Tongue (tissue), 3 donors: ENCODE measurements at places on chromosomes 6 and 20. TPM values are rescaled to one million over a fixed set of nuclear protein-coding genes. Genes with fewer than 3 reads are reported as not detected.

Gene PDE7B
- 14.6 TPM for total RNA-seq

Gene JAG1
- 98.4 TPM for total RNA-seq

Gene HLA-F
- total RNA-seq: 33.3 TPM

Gene CD93
- 112 TPM for total RNA-seq

Gene SESN1
- total RNA-seq: 123 TPM

Gene RNGTT
- total RNA-seq: 28.4 TPM

Gene COL20A1
- total RNA-seq: 6.2 TPM

- DNase-seq: no peak
Measured at GRCh38 chr6:111792914-111793700, 80.1 kb downstream of the FYN start.

- no peak for DNase-seq
Measured at GRCh38 chr20:53800883-53801604, 207.4 kb upstream of the ZNF217 start.

DNA sequence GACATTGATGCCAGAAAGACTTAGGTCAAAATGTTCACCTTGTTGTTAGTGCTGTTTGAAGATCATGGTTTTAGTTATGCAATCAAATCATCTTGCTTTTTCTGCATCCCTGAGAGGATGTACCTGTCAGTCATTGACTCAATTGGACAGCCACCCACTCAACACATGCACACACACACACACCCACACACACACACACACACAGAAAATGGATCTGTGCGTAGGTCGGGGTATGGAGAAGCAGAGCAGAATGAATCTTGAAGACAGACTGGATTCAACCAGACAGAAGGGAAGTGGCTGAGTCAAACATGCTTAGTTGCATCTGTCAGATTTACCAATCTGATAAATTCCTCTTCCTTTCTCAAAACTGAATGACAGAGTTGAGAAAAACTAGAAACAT lies 19.1 kb upstream of the ZSCAN23 start:
- no peak for DNase-seq

DNA sequence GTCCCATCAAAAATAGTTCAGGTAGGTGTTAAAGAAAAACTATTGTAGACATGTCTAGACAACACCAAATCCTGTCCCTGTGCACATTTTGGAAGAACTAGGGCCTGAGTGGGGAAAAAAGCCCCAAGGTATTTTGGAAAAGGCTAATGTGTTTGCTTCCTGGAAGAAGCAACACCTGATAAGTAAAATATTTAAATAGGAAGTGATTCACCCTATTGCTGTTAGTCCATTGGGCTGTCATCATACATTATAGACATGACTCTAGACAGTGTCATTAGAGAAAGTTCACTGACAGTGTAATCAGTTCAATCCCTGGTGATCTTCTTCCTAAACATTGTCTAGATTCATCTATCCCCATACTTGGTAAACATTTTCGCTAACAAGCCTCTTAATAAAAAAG lies 465.3 kb downstream of the CBLN4 start:
- DNase-seq: no peak

DNA sequence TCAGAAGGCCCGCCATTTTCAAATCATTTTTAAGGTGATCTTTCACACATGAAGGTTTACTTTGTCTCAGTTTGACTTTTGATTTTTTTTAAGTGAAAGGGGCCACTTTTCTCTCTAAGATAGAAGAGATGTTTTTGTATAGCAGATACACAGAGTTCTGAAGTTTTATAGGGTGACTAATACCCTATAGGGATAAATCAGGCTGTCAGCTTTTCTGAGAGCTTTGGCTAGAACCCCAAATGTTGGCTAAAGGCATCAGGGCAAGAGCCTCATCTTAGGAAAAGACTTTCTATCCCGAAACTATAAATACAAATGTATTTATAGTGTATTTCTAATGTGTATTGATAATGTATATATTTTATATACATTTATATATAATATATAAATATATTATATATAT lies 181.4 kb downstream of the TBX18 start:
- DNase-seq: no peak

GRCh38 chr6:170276369-170277057 lies 14.4 kb downstream of the DLL1 start:
- DNase-seq: no peak

GRCh38 chr6:25472906-25473305 lies 179.1 kb upstream of the SCGN start:
- no peak for DNase-seq
